ENCODE measurements at places on chromosomes 7 and 10. TPM values are rescaled to one million over a fixed set of nuclear protein-coding genes. Genes with fewer than 3 reads are reported as not detected.

GRCh38 chr7:47147213-47147631 lies 434.7 kb downstream of the TNS3 start:
- no peak for DNase-seq

MORN4 gene
- total RNA-seq, result 35.5 TPM

DNA sequence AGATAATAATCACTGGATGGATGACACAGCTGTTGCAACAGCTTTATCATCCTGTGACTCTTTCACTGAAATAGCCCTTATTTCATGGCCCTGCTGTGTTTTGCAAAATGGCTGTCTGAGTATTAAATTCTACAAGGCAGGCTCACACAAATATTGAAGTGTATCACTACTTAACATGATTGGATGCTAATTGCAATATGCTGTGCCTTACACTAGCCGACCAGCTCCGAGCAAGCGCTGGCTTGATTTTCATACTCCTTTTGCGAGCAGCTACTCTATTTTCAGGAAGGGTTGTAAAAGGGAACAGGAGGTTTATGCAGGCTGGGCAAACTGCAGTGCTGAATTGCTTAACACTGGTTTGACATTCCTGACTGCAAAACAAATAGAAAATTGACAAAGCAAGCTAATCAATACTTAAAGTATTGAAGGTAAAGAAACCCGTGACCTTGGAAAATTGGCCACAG lies 121.6 kb downstream of the CACNB2 start:
- no peak for DNase-seq

NEURL1 gene
- 25.7 TPM for total RNA-seq

GRCh38 chr7:52311886-52312285 lies 723.5 kb upstream of the POM121L12 start:
- DNase-seq, result no peak

LEP gene
- not detected for total RNA-seq

DNA sequence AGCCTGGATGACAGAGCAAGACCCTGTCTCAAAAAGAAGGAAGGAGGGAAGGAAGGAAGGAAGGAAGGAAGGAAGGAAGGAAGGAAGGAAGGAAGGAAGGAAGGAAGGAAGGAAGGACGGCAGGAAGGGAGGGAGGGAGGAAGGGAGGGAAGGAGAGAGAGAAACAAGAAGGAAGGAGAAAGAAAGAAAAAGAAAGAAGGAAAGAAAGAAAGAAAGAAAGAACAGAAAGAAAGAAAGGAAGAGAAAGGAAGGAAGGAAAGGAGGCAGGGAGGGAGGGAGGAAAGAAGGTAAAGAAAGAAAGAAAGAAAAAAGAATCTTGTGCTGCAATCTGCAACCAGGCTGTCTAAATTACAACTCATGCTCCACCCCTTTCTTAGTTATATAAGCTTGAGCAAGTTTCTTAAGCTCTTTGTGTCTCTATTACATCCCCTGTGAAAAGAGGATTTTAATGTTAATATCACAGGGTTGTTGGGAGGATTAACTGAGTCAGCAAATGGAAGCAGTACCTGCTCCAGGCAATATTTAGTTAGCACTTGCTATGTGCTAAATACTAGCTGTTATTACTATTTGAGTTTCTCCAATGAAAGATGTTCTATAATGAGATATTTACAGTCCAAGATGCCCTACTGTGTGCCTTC lies 917.9 kb upstream of the AUTS2 start:
- DNase-seq, result no peak

PVRIG gene
- not detected for total RNA-seq

ACBD7 gene
- total RNA-seq, result 10.6 TPM

GRCh38 chr7:142327628-142328405 lies 70.0 kb upstream of the PRSS58 start:
- DNase-seq, result no peak

WDR86 gene
- total RNA-seq, result 49.7 TPM

GRCh38 chr10:118596426-118597124 lies 1.1 kb upstream of the PRLHR start:
- DNase-seq, result no peak
